ENCODE measurements at places on chromosomes 11 and 22.

- no peak for DNase-seq
Measured at GRCh38 chr11:112004389-112004788, 20.8 kb upstream of the DLAT start.

GRCh38 chr11:81573367-81573766, 1160.3 kb downstream of the FAM181B start:
- no peak for DNase-seq

DNA sequence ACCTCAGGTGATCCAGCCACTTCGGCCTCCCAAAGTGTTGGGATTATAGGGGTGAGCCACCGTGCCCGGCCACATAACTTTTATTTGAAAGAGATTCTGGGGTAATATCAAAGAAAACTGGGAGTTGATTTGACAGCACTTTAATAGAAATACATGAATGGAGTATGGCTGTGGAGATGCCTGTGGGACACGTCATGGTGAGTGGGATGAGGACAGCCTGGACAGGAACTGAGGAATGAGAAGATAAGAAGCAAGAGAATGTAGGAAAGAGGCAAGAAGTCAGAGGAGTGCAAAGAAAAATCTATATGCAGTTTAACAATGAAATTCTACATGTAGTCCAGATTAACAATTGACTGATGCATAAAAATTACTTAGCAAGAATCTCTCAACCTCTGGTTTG, 31.0 kb downstream of the SLC22A6 start:
- no peak for DNase-seq

DNA sequence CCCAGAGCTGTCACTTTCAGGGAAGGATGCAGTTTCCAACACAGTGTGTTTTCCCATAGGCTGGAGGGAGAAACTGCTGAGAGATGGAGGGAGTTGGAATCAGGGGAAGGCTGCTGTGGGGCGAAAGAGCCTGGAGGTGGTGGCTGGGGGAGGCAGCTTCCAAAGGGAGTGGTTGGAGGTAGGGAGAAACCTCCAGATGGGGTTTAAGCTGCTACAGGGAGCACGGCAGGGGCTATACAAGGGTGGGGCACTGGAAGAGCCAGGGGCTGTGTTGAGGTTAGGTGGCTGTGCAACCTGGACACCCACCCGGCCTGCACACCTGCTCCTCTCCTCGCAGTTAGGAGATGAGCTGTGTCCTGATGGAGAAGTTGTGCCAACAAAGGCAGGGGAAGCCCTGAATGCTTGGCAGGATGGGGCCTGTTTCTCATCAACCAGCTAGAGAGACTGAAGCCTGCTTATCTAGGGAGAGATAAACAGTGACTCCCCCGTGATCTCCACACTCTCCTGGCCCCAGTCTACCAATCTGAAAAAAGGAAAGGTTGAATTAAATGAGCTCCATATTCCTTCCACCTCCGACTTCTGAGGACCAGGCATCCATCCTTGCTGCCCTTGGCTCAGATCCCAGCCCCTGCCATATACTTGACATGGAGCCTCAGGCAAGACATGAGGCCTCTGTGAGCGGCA, 3.6 kb upstream of the SLCO2B1 start:
- no peak for DNase-seq

GRCh38 chr22:31055635-31056159, 25.4 kb upstream of the SMTN start:
- DNase-seq = peak; percentile 69

- peak; percentile 6 for DNase-seq
Measured at GRCh38 chr11:1863352-1864216, 10.7 kb downstream of the LSP1 start.

- peak; percentile 14 for DNase-seq
Measured at GRCh38 chr11:112453601-112454577, 193.2 kb upstream of the PLET1 start.

GRCh38 chr11:19696073-19696472, 16.6 kb upstream of the NAV2 start:
- no peak for DNase-seq

Measured in NCI-H2029 treated with DMSO at 0.1 percent for 48 hours (cell line).